ENCODE measurements at places on chromosomes 13 and 19.

- no peak for DNase-seq
These were observed 135.7 kb downstream of the STK24 start for GRCh38 chr13:98441056-98441676.

GRCh38 chr19:48858984-48859710, 9.3 kb downstream of the PLEKHA4 start:
- peak; percentile 91 for DNase-seq

DNA sequence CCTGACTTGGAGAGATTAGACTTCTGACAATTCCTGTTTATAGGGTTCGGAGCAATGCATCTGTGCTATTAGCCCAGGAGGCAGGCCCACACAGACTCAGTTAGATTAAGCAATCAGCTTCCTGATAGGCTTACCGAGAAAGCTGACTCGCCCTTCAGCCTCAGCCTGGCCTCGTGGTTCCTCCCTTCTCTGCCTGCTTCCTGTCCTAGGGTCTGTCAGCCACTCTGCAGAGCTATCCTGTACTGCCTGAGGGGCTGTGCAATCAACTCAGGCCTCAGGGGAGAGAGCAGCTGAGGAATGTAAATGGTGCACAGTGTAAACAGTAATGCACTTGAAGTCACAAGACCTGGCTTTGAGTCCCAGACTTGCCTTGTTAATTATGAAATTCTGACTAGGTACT, 30.7 kb downstream of the HTR2A start:
- DNase-seq, result no peak

DNA sequence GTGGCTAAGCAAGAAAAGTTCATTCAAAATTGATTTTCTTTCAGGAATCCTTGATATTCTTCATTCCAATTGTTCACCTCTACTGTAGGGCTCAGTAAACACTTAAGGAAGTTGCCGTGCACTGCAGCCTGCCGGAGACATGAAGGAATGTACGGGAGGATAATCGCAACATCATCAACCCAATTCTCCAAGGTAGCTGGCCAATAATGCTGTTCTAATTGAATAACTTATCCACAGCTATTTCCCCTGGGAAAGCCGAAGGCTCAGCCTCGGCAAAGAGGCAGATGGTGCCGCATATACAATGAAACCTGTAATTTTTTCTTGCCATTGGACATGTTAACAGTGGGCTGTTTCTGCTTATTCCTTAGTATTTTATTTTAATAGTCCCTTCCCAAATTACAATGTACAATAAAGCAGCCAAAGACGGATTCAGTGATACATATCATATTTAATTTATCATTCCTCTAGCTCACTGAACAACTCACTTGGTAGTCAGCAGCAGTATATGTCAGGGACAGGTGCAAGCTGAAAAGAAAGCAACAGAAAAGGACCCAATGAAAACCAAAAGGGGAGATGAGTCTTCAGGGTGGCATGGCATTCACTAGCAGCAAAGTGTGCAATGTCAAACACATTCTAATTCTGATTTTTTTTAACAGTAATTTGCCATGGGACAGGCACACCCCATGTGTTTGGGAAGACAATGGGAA, 420.5 kb upstream of the KLF12 start:
- no peak for DNase-seq

- DNase-seq, result no peak
These were observed at the start of gene PNMA8C for GRCh38 chr19:46428239-46429135. Gene PNMA8C, minus strand, starts transcription at chr19:46428936. Its CDS starts 577 bp downstream, at chr19:46428359.

DNA sequence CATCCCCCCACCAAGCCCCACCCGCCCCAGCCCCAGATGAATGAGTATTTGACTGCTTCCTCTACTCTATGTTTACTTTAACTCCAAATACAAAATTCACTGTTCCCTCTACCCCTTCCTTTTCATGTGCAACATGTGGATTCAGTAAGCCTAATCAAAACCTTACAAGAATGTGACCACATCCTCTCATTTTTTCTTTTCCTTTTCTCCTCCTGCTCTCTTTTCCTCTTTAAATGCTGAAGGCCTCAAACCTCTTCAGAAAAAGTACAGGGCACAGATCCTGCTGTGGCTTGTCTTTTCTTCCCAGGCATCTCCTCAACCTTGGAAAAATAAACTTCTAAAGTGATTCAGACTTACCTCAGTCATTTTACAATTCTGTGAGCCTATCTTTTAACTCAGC, 119.0 kb downstream of the MYCBP2 start:
- DNase-seq, result no peak

- DNase-seq, result no peak
These were observed 11.5 kb downstream of the HIPK4 start for GRCh38 chr19:40378509-40378908.

GRCh38 chr13:49410477-49410876, 33.4 kb downstream of the CAB39L start:
- no peak for DNase-seq

GRCh38 chr13:103200118-103200885, 134.1 kb upstream of the SLC10A2 start:
- no peak for DNase-seq

DNA sequence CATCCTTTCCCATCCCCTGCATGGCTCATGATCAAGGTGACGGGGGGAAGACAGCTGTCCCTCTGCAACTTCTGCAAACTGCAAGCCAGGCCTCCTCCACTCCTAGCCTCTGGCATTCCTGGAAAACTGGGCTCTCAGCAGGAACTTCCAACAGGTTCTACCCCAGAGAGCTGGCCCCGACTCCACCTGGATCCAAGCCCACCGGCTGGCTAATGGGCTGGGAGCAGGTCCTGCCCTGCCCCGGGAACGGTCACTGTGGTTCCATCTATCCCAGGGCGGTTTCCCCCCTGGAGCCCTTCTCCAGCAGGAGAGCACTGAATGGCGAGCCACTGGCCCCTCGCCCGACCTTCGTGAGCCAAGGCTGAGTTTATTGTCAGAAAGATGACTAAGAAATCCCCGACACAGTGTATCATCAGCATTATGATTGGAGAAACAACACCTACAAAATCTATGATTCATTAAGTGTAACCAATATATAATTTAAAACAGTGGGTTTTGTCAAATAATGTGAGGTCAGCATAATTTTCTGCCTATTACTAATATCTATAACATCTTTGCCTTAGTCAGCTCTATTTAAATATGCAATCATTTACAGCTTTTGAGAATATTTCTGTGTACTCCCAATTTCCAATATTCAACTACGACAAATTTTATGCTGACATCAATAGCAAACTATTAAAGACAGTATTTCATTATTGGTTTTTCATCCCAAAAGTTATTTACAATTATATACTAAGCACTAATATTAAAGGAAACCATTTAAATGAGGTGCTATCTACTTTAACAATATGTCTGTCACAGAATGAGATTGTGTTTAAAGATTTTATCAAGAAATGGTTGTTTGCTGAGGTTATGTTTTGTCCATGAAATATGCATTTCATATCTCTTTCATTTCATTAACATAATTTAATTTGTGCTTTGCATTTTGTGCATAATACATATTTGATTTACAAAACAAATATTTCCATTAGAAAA, 133.0 kb downstream of the URI1 start:
- no peak for DNase-seq

GRCh38 chr13:102402290-102402689, 442 bp upstream of the FGF14 start:
- DNase-seq, result peak; percentile 87

- DNase-seq, result no peak
These were observed 2.9 kb upstream of the ADPRHL1 start for GRCh38 chr13:113456116-113456702.

DNA sequence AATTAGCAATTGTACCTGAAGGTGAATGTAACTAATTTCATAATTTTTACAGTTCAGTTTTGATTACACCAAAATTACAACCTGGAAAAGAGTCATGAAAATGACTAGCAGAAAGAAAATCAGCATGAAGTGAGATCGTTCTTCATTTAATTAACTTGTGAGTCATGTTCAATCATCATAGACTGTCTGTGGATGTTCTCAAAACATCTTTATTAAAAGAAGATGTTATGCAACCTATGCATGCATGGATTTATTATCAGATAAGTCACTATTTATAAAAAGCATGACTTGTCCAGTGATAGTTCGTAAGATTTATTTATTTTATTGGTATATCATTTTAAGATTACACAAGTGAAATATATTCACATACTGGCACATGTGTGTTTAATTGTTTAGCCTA, 245.9 kb downstream of the ITGBL1 start:
- DNase-seq, result no peak

GRCh38 chr19:7783991-7784423, 21.0 kb downstream of the CLEC4M start:
- no peak for DNase-seq

DNA sequence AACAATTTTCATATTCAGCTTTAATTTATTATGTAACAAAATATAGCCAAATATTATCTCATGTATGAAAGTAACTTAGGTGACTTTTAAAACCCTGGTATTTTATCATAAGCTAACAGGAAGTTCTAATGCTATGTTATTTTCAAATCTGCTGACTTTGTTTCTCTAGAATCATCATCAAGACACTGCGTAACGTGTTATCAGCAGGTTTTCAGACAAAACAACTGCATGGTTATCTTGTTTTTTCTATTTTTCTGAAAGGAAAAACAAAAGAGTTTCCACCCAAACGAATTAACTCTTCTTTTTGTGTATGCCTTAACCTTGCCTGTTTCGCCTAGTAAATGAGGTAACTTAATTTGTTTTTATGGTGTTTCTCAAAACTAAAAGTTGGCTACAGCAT, 156.3 kb downstream of the TBC1D4 start:
- no peak for DNase-seq

GRCh38 chr19:11463391-11463790, 17.5 kb downstream of the ELAVL3 start:
- DNase-seq, result no peak

DNA sequence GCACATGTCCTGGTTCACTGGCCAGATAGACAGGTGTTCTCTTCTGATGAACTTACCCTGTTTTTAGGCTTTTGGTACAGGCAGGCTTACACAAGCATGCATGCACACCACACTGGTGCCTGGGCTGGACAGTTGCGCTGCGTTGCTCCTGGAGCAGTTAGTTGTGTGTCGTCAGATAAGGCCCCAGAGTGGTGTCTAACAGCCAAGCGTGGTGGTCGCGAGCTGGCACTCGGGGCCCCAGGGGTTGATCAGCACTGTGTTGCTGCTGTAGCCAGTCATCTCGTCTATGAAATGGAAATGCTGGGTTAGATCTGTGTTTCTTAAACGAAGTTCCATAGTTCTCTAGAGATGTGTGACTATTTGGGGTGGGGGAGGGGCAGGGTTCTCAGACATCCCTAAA, 24.6 kb upstream of the TEX29 start:
- no peak for DNase-seq

- no peak for DNase-seq
These were observed 354.8 kb downstream of the HS6ST3 start for GRCh38 chr13:96444676-96445075.

DNA sequence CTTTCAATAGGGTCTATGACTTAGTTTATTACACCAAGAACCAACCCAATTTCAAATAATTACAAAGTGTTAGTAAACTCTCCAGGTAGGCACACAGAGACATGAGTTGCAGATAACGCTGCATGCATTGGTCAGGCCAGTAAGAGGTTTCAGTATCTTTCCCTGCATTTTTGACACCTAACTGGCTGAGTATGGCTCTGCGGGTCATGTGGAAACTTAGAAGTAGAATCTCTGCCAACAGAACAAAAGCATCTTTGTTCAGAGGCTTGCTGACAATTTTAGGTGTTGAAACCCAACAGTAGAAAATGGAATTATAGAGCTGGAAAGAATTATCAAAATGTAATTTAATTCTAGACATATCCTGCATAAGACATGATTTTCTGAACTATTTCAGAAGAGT, 25.3 kb downstream of the HTR2A start:
- DNase-seq, result no peak

- DNase-seq, result no peak
These were observed 5.7 kb downstream of the USPL1 start for GRCh38 chr13:30623392-30623791.

Data from NAMALWA (cell line).